Stimulated activated CD4-positive, alpha-beta T cell treated with anti-CD3 and anti-CD28 coated beads, Interleukin-1b, Interleukin-23, amount 100 ng/mL, for 24 hours (primary cell): ENCODE measurements at places on chromosomes 2 and 18.

GRCh38 chr2:225598426-225598825, 198.9 kb downstream of the NYAP2 start:
- no peak for DNase-seq

DNA sequence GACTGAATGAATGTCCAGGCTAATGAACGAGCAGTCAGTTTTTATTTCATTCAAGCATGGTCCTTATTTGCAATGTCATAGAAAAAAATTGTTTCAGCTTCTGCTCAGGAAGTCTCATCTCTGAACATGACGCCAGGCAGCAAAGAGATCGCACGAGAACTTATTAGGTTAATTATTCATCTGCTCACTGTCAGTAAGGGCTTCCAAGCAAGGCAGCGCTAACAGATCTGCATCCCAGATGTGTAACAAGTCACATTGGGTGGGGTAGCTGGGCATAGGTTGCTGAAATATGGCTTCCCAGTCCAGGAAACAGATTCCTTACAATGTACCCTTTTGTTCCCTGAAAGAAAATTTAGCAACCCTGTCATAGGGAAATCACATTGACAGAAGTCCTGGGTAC, 63.5 kb downstream of the ANKRD44 start:
- DNase-seq: no peak

DNA sequence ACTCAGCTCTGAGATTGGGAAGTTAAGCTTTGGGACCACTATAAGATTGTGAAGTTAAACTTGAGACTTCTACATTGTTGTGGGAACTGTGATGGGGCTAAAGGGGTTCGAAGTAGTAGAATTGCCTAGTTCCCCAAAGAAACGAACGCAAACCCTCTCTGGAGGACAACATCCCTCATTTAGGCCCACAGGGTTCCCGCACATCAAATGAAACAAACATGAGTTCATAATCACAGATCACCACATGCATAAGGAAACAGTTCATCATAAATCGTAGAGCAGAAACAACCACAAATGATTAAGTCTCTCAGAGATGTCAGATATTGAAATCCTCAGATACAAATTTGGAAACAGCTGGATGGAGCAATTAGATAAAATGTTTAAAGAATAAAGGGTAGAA, 55.9 kb upstream of the HPCAL1 start:
- DNase-seq: no peak

GRCh38 chr2:197838036-197838435, 33.6 kb downstream of the PLCL1 start:
- DNase-seq: no peak

GRCh38 chr18:79874553-79875530, 76.6 kb downstream of the SLC66A2 start:
- no peak for DNase-seq

DNA sequence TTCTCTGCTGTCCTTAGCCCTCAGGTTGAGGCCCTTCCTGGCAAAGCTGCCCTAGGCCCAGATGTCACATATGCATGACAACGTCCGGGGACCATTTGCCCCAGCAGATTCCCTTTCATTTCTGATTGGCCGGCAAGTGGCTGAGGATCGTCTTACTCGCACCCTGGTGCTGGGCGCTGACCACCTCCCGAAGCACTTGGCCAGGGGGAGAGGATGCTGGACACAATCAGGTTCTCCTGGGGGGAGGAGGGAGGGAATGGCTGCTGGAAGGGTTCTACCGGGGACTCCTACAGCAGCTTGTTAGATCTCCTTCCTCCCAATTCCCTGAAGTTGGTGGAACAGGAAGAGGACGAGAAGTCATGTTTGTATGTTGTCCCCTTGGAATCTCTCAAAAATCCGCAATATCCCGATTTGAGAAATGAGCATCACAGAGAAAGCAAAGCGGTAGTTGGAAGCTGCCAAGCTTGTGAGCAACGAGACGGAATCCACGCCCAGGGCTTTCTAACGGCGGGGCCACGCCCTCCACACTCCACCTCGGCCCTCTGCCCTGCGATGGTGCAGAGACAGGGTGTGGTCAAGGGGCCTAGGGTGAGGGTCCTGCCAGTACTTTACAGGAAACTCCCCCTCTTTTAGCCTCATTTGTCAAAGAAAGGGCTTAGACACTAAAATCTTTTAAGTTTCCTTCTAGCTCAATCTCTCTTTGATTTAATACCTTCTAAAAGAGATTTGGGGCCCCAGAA, 61.8 kb upstream of the YWHAQ start:
- no peak for DNase-seq

DNA sequence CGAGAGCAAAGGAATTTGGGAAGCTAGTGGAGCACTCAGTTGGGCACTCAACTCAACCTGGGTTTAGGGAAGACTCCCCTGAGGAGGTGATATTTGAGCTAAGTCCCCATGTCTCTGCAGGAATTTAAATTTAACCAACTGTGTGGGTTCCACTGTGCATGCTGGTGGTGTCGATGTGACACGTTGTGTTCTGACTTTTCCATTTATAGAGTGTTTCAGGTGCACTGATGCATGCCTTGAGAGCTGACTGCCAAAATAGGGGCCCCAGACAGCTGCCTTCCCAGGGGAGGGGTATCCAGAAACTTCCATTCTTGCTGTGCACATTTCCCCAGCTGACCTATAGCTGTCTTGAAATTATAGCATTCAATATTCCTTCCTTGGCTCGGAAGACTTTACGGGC, 63.7 kb upstream of the BCL2L11 start:
- DNase-seq: no peak

- no peak for DNase-seq
Measured at GRCh38 chr2:126719833-126720351, 63.9 kb downstream of the GYPC start.

GRCh38 chr2:38494394-38494793, 108.3 kb downstream of the HNRNPLL start:
- no peak for DNase-seq
